ENCODE measurements at places on chromosomes 16 and 17.

DNA sequence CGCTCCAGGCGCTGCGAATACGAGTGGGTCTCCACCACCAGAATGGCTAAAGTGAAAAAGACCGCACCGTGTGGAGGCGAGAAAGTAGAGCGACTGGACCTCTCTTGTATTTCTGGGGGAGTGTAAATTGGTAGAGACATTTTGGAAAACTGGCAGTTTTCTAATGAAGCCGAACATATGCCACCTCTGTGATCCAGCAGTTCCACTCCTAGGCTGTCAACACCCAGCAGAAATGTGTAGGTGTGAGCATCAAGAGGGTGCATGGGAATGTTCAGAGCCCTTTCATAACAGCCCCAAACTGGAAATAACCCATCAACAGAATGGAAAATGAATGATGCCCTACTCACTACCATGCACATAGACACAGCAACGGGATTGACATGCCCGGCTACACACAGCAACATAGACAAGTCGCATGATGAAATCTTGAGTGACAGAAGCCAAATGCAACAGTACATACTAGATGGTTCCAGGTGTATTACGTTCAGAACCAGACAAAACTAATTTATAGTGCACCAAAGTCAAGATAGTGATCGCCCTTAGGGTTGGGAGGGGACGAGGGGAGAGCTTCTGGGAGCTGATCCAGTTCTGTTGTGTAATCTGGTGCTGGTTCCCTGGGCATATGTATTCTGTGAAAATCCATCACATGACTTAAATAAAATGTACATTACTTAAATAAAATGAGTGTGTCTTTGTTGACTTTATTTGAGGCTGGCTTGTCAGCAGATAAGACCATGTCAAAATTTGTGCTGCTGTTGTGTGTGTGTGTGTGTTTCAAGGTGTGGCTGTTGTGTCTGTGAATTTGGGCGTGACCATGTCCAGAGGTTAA lies 877 bp upstream of the BCL7C start:
- DNase-seq = no peak

DNA sequence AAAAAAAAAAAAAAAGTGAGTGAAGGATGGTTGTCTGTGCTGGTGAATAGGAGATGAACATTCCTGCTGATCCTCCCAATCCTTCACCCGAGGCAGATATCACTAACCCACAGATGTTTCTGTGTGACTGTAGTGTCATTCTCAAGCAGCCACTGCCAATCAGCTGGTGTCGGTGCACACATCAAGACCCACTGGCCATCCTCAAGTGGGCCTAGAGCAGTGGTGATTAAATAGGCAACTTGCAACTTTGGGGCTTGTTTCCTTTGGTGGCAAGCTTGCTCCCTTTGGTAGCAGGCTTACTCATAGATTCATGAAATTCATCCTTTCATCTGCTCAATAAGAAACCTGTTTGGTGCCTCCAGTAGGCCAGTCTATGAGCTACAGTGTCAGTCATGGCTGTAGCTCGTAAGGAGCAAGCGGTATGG lies 51.1 kb upstream of the LGALS9 start:
- no peak for DNase-seq

- DNase-seq = no peak
Observed at GRCh38 chr17:64455993-64456885, 7.3 kb downstream of the MILR1 start.

DNA sequence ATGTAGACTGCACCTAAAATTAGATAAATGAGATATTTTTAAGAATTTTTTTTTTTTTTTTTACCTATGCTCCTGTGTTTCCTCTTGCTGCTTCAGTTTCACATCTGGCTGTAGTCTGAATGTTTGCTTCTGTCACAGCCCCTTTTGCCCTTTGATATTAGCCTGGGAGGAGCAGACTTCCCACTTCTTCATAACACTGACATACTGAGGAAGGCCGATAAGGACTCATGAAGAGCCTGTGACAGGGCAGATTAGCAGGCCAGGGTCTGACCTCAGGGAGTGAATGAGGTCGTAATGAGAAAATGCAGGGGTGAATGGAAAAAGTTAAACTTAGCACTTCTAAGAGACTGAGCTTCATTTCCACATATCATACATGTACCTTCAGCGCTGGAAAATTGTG lies at the start of gene SLFN14:
Gene SLFN14 (minus strand): TSS at position 117 of the 400 bp plus-strand sequence. CDS start 2,757 bp downstream, outside the sequence.
- DNase-seq = no peak

GRCh38 chr17:42472709-42473521 lies 14.2 kb downstream of the ATP6V0A1 start:
- DNase-seq = no peak

DNA sequence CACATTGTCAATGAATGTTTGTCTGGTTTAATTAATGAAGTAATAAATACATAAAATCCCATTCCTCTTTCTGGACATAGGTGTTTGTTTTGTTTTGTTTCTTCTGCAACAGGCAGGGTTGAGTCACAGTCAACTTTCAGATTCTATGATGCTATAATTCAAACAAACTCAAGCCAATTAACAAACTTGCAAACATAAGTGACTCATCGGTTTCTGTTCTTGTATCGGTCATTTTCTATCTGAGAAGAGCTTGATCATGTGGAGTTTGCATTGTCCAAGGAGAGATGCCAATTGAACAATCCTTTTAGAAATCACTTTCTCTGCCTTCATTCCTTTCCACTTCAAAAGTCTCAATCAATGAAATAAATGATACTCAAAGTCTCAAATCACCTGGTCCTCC lies 294.2 kb upstream of the C16orf82 start:
- no peak for DNase-seq

DNA sequence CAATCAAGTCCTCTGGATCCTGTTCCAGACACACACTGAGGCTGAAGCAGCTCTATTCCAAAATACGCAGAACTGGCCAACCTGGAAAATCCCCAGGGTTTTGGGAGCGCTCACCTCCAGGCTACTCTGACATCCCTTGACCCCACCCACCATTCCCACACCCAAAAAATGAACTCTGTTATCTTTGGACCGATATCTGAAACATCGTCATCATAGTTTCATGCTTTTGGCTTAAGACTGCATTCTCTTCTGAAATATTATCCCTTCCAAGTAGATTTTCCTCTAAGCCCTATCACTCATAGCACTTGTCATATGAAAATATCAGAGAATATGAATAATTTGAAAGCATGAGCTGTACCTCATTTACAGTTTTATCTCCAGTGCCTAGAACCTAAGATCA lies 34.7 kb downstream of the VAT1L start:
- no peak for DNase-seq

GRCh38 chr17:64599187-64599676 lies 62.9 kb downstream of the SMURF2 start:
- DNase-seq = no peak

DNA sequence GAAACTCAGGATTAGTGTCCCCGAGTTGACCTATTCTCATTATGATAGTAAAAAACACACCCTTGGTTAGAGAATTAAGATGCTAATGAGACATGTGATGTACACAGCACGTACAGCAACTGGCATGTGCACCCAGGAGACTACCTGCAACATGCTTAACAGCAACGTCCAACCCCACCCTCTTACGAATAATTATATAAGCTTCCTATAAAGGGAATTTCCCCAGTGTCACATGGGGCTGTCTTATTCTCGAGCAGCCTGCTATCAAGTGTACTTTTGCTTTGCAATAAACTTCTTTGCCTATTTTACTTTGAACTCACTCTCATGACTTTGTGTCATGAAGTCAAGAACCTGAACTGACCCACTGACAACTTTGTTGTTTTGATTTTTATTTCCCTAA lies 62.4 kb upstream of the PMFBP1 start:
- DNase-seq = no peak

DNA sequence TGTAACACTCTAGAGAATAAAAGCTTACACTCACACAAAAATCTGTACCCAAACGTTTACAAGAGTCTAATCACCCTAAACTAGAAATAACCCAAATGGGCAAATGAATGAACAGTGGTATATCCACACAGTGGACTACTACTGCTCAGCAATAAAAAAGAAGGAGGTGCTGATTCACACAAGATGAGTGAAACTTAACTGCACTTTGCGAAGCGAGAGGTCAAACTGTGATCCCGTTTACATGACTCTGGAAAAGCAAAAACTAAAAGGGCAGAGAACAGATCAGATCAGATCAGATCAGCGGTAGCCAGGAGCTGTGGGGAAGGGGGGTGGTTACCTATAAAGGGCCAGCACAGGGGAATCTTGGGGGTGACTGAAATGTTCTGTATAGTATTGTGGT lies 113.4 kb downstream of the TRIM37 start:
- DNase-seq = no peak

GRCh38 chr17:40026816-40027613 lies 11.8 kb downstream of the CSF3 start:
- DNase-seq = peak; percentile 48

GRCh38 chr17:79923974-79924638 lies 84.9 kb upstream of the CBX4 start:
- DNase-seq = peak; percentile 4

- DNase-seq = no peak
Observed at GRCh38 chr17:39661744-39662541, 3.2 kb upstream of the TCAP start.

GRCh38 chr17:66302761-66303626 lies 581 bp downstream of the PRKCA start:
- peak; percentile 16 for DNase-seq

GRCh38 chr16:27102701-27103575 lies 36.2 kb downstream of the C16orf82 start:
- DNase-seq = no peak

DNA sequence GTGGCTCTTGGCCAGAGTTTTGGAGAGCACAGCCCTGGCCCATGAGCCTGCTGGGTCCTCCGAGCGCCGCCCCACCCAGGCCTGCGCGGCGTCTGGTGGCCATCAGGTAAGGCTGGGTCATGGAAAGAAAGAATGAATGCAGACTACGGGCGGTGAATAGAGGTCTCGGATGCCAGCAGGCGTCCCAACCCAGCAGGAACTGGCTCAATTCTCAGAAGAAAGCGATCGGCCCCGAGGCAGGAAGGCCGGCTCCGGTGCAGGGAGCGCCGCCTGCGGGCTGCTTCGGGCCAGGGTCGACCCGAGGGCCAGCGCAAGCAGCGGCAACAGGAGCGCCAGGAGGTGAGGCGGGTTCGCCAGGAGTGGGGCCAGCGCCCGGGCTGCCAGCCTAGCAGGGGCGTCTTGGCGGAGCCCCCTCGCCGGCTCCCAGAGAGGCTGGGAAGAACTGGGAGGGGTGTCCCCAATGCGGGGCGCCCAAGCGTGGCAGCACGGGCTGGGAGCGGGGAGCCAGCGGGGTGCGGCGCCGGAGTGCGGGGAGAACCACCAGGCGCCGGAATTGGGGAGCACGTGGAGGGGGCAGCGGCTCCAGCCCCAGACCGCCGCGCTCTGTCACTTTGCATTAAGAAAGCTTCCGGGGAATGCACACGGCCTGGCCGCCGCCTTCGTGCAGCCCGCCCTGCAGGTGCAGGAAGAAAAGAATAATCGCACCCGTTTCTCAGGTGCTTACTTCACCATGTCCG lies 7.1 kb upstream of the TMC5 start:
- no peak for DNase-seq

GRCh38 chr16:4593086-4593485 lies 21.6 kb downstream of the UBALD1 start:
- DNase-seq = no peak

GRCh38 chr17:76085731-76086366 lies 6.9 kb downstream of the ZACN start:
- DNase-seq = no peak

DNA sequence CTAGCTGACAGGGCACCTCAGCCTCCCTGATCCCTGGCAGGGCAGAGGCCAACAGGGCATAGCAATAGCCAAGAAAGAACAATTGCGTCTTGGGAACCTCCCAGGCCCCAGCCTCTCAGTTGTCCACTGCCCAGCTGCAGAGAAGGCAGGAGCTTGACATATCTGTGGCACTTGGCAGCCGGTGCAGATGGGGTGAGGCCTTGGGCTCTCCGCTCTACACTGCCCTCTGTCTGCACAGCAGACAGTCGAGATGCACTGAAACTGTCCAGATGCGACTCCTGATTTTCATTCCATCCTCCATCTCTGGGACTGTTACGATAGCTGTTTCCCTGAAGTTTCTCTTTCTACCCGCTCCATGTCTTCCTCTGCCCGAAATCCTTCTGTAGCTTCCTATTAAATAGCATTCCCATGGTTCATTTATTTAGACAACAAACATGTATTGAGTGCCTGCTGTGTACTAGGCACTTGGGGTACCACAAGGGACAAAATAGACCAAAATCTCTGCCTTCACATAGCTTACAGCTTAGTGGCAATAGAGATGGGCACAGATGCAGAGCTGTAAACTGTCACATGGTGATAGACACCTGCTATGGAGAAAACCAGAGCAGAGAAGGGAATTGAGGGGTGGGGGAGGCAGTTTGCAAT lies 3.3 kb downstream of the POLR3E start:
- no peak for DNase-seq

- DNase-seq = no peak
Observed at GRCh38 chr16:1438229-1439057, 5.9 kb downstream of the CCDC154 start.

DNA sequence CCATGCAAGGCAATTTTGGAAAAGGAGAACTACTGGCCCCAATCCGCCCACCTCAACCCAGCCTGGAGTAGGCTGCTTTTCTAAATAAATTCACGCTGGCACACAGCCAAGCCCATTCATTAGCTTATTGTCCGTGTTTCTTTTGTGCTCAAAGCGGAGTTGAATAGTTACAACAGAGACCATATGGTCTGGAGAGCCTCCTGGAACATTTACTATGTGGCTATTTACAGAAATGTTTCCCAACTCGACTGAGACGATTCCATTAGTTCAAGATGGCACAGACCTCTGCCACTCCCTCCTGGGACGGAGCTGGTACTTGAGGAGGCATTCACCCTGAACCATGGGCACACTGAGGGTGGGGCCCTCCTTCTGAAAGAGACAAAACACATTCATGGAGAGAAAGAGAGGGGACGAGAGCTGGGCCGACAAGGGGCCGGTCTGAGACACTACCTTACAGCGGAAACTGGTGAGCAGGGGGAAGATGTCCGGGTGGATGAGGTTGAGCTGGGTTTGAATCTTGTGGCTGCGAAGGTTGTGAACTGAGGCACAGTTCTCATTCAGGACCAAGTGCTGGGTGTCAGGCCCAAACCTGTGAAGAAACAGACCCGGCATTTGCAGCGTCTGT lies 15.7 kb downstream of the ELAC2 start:
- DNase-seq = no peak

GRCh38 chr16:19555938-19556771 lies 652 bp downstream of the VPS35L start:
- no peak for DNase-seq

DNA sequence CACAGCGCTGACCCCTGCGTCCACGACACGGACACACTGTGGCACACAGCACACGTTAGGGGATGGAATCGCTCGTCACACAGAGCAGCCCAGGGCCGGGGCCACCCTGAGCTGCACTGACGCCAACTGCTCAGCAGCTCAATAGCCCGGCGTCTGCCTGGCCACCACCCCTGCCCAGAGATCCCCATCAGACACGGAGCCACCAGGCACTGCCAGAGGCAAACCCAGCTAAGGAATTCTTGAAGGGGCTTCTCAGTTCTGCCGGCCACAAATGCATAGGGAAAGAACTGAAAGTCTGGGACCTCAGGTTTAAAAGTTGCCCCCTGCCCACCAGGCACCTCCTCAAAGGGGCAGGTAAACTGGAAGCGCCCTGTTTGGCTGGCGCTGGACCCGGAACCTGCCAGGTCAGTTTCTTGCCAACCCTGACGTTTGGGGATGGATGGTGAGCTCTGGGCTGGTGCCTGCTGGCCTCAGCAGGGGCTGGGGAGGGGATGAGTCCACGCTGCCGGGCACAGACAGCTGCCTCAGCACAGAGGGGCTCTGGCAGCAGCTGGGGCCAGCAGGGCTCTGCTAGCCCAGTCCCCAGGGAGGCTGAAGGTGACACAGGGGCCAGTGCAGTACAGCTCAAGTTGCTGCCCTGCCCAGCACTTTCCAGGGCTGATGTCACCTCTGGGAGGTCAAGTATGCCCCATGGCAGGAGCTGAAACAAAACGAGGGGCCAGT lies 33.2 kb downstream of the TIMM22 start:
- no peak for DNase-seq

- no peak for DNase-seq
Observed at GRCh38 chr17:78971756-78972506, 7.8 kb downstream of the LGALS3BP start.

All from NCI-H526 treated with DMSO at 0.1 percent for 48 hours (cell line).